Gastroesophageal sphincter (tissue), 4 donors: ENCODE measurements at places on chromosomes 1 and 21. TPM values are rescaled to one million over a fixed set of nuclear protein-coding genes. Genes with fewer than 3 reads are reported as not detected.

DNA sequence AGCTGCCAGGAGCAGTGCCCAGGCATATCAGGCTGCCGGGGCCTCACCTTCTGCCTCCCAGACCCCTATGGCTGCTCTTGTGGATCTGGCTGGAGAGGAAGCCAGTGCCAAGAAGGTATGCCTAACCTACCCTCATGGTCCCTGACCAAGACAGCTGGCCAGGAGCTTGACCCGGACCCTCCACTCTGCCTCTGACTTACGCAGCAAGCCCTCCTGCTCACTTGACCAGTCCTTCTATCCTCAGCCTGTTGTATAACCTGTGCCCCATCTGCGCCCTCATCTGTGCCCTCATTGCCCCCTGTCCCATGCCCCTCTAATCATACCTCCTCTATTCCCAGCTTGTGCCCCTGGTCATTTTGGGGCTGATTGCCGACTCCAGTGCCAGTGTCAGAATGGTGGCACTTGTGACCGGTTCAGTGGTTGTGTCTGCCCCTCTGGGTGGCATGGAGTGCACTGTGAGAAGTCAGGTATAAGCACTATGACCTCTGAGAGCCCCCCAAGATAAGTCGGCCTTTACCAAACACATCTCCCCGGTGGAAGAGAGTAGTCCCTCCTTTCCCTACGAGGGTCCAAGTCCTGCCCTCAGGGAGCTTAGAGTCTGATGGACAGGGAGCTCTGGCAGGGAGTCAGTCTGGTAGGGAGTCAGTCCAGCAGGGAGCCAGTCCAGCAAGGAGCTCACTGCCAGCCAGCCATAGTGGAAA is 6.8 kb downstream of the TIE1 start:
- no peak for ATAC-seq

GRCh38 chr1:243718893-243719292 is 131.2 kb downstream of the AKT3 start:
- no peak for ATAC-seq

Gene LCE1E
- total RNA-seq: not detected

DNA sequence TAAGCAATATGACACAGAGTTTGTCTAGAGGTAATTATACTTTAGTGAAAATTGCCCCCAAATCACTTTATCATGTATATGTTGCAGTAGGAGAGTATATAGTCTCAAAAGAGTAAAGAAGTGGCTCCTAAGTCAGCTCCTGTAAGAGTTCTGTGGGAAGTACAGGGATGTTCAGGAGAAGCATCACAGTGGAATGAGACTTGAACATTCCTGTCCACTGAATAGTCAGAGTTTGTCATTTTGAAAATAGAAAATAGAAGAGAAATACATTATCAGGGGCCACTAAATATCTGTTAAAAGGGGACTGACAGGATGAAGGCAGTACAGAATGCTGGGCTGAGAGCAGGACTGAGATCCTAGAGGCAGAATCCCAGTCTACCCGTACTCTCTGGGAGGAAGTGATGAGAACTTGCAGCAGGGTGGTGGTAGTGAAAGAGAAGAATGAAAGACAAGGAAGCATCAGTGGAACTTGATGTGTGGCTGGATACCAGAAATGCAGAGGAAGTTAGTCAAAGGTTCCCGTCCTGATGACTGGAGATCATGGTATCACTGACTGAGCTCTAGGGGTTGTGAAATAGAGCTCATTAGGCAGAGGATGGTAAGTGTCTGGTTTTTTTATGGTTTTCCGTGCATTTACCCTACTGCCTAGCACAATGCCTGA is 153.4 kb downstream of the FMN2 start:
- no peak for ATAC-seq

DNA sequence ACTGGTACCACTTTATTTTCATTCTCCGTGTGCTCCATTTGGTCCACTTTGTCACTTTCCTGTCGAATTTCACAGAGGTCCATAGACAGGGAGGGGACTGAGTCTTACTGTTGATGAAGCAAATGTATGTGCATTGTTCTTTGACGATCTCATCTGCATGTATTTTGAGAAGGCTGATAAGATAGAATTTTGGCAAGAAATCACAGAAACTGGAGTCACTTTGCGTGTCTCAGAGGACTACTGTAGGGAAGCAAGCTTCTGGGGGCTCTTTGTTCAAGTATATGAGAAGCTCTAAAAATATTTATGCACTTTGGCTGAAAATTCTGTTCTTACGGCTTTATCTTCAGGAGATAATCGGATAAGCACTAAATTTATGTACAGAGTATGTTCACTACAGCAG is 78.1 kb downstream of the PCBP3 start:
- no peak for ATAC-seq

DNA sequence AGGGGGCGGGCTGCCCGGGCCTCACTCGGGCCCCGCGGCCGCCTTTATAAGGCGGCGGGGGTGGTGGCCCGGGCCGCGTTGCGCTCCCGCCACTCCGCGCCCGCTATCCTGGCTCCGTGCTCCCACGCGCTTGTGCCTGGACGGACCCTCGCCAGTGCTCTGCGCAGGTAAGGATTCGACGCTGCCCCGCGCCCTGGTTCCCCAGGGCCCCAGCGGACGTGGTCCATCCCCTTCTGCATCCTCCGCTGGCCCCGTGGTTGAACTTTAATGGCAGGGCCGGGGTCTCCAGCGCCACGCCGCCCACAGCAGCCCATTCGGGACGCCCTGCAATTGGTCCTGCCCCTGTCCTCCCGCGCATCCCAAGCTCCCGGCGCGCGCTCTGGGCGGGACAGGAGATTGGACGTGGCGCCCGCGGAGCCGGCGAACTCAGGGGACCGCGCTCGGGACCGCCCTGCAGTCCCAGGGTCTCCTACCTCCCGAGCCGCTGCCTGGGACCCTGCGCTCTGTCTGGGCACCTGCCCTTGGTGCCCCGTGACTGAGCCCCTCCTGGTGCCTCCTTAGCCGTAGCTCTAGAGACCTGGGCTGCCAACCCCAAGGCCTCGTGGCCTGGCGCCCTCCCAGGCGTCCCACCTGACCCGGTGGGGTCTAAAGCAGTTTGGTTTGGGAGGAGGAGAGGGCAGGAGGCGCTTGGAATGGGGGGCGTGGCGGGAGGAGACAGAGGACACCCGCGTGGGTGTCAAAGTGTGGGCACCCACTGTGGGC is at the start of gene ALPL:
TSS of gene ALPL (plus strand) at position 73 of the 762 bp plus-strand sequence. CDS start 44,659 bp downstream, outside the sequence.
- ATAC-seq: peak; percentile 23

DNA sequence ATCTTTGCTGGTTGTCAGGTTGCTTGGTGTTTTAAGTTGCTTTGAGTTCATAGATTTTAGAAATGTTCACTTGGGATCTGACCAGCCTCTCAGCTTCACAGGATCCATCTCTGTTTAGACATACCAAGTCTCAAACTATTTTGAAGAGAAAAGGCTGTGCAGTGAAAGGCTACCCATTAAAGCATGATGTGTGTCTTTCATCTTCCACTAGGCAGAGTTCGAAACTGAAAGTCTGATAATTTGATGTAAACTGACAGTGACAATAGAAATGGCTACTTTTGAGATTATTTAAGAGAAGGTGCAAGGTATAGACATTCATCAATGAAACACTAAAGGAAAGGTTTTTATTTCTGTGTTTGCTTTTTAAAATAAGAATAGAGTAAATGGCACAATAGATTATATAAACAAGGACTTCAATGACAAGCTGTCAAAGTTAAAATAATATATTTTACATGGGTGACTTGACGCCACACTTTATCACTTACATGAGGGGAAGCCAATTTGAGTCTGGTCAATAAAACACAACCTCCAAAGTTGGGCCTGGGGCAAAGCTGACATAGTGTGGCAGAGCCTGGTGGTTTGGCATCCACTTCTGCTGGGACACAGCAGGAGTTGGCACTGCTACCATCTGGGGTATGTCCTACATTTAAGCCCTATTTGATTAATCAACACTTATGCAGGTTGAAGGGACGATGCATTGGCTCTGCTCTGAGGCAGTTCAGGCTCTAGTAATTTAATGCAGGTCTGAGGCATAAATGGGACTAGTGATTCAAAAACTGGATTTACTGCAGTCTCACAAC is 197.7 kb downstream of the CRB1 start:
- ATAC-seq: no peak

- no peak for ATAC-seq
Observed at GRCh38 chr1:178718520-178718919, 6.5 kb upstream of the RALGPS2 start.

- ATAC-seq: no peak
Observed at GRCh38 chr1:229323201-229323600, 19.6 kb downstream of the CCSAP start.

Gene PDC
- total RNA-seq: not detected

DNA sequence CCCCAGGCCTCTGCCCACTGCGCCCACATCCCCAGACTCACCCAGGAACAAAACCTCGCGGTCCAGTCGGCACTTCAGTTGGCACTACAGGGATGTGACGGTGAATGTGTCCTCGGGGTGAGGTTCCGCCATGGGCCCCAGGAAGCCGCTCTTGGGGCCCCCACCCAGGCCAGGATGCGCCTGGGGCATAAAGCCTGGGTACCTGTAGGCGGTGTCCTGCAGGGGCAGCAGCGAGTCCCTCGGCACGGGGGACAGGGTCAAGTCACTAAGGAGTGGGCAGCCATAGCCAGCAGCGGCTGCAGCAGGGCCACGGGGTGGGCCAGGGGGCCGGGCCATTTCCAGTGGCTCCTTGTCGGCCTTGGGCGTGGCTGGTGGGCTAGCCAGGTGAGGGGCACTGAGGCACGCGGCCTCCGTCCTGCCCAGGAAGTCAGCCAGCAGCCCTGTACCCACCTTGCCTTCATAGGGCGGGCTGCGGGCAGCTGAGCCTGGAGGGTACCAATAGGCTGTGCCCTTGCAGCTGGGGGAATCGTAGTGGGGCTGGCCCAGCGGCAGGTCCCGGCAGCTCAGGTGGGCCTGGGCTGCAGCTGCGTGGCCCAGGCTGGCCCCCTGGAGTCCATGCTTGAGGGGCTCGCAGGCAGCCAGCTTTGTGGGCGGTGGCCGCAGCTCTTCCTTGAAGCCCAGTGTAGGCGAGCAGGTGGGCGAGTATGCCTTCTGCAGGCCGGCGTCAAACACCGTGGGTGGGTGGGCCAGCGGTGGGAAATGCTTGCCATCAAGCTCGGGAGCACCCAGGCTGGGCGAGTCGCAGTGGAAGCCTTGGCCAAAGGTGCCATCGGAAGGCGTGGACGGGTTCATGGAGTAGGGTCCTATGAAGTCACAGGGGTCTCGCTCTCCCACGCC is 56.5 kb downstream of the AHDC1 start:
- ATAC-seq: no peak

DNA sequence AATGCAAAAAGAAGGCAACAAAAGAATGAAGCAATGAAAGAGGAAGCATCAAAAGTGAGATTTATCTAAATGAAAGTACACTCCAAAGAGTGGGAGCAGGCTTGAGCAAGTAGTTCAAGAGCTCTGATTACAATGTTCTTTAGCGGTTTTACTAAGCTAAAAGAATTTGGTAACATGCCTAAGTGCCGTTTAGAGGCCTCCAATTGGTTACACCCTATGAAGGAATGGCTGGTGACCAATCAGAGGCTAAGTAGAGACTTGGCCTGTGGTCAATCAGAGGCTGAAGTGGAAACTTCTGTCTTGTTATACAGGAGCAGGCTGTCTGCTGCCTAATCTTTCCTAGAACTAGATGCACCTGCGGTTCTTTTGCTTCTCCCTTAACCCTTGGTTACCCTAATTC is 59.1 kb downstream of the PTGFR start:
- ATAC-seq: no peak

Gene C4BPB
- 2.7 TPM for total RNA-seq

GRCh38 chr1:34867415-34867814 is 7.9 kb upstream of the SMIM12 start:
- no peak for ATAC-seq

Gene TRIM46
- total RNA-seq: 1.9 TPM

Gene FAM163A
- not detected for total RNA-seq

GRCh38 chr1:15963968-15964648 is 11.8 kb downstream of the ZBTB17 start:
- peak; percentile 40 for ATAC-seq

DNA sequence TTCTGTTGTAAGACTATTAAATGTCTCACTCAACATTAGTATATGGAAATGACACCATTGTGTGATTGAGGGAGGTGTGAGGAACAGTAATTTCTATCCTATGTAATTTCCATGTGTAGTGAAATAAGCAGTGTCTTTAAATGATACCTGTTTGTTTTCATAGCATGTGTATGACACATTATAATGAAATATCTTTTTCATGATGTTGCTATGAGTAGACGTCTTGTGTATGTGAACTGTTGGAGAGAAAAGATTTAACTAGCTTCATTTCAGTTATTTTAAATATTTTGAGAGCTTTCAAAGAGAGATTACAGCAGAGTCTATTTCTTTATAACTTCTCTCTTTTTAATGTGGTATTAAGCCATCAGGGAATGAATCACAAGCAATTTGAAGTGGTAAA is 71.5 kb upstream of the QSOX1 start:
- ATAC-seq: no peak
